A549 treated with ZK216348 at 1 μM for 4 hours (cell line): ENCODE measurements at places on chromosomes 11 and 22. TPM values are rescaled to one million over a fixed set of nuclear protein-coding genes. Genes with fewer than 3 reads are reported as not detected.

SLC37A2 gene
- total RNA-seq, result 0.06 to 0.14 TPM (median 0.08 TPM) in 4 of 5 replicates, not detected in the other

ACO2 gene
- total RNA-seq, result 40.4 to 49.7 TPM (median 48.1 TPM) in 5 replicates

OR5P2 gene
- total RNA-seq, result not detected in 5 replicates

KRTAP5-10 gene
- not detected in 5 replicates for total RNA-seq

TST gene
- 34.3 to 66.5 TPM (median 58.4 TPM) in 5 replicates for total RNA-seq

HOATZ gene
- not detected in 5 replicates for total RNA-seq

GGTLC3 gene
- total RNA-seq, result not detected in 5 replicates

RIMBP3C gene
- total RNA-seq, result 0.13 to 0.64 TPM (median 0.22 TPM) in 5 replicates
